ENCODE measurements at places on chromosomes 6 and 20.

DNA sequence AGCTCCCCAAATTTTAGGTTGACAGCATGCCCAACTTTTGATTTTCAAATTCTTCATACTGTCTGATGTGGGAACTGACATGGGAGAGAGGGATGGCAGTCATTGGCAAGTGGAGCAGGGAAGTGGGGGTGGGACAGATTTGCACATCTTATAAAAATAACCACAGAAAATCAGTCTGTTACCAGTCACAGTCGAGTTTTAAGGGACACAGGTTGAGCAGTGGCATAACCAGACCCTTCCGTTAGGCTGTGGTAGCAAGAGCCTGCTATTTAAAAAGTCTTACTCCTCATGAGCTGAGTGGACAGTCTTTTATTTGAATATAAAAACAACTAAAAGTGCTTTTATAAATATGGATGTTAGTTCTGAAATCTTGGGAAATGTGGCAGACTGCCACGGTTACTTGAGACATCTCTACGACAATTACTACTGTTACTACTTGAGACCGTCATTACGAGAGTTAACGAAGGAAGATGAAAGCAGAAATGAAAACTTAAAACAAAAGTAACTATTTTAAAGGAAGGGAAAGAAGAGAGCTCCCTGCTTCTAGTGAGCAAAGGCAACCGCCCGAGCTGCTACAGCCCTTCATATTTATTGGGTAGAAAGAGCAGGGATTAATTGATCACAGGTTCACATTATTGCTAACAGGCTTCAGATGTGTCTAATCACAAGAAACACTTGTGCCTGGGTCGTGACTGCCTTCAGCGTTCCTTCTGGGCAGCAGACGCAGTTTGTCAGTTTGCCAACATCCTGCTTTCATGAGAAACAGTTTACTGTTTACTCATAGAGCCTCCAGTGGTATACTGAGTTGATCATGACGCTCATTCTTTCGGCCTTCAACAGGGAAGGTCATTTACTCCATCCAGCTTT lies 71.3 kb downstream of the EFHC1 start:
- DNase-seq: no peak

GRCh38 chr6:5422321-5422915 lies 161.1 kb downstream of the FARS2 start:
- no peak for DNase-seq

DNA sequence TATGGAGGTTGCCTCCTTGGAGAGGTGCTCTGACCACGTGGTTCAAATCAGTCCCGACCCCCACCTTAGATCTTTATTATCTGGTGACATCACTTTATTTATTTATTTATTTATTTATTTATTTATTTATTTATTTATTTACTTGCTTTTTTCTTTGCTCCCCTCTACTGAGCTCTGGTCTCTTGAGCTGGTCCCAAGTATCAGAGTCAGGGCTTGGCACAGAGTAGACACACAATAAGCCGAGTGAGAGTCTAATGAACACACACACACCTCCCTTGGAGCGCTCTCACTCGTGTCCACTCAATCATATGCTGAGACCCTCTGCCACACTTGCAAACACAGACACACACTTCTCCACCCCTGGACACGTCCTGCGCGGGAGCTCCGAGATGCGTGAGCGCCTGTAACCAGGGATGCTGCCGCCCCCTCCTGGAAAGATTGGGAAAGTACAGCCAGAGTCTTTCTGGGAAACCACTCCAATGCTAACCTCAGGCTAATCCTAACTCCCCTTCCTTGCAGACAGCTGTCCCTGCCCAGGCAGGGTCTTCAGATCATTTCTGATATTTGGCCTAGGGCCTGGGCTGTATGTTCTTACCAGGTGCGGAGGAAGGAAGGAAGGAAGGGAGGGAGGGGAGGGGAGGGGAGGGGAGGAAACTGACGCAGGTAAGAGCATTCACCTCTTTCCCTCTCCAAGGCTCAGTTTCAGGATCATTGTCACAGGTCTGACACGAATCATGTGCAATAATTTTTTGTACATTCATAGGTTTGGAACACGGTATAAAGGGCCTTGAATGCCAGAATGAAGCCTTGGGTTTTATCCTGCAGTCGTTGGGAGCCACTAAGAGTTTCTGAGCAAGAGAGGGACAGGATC lies 70.9 kb downstream of the STK35 start:
- DNase-seq: peak; percentile 66

DNA sequence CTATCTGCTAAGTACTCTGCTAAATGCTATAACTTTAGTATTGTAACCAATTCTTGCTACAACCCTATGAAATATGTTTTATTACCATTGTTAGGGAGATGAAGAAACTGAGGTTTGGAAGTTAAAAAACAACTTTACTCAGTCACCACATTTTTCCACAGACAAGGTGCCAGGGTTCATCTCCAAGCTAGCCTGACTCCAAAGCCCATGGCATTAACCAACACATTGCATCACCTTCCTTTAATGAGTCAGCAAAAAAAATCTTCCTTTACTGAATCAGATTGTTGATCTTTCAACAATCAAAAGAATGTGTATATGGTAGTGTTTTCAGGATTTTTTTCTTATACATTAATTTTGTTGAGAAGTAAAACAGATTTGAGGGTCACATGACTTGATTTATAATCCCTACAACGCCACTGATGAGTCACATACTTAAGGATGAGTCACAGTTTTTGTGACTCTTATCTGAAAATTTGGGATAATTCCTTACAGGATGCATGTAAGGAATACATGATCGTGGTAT lies 41.5 kb downstream of the MAN1A1 start:
- no peak for DNase-seq

- DNase-seq: no peak
These were observed 47.8 kb upstream of the TAGAP start for GRCh38 chr6:159092631-159093030.

DNA sequence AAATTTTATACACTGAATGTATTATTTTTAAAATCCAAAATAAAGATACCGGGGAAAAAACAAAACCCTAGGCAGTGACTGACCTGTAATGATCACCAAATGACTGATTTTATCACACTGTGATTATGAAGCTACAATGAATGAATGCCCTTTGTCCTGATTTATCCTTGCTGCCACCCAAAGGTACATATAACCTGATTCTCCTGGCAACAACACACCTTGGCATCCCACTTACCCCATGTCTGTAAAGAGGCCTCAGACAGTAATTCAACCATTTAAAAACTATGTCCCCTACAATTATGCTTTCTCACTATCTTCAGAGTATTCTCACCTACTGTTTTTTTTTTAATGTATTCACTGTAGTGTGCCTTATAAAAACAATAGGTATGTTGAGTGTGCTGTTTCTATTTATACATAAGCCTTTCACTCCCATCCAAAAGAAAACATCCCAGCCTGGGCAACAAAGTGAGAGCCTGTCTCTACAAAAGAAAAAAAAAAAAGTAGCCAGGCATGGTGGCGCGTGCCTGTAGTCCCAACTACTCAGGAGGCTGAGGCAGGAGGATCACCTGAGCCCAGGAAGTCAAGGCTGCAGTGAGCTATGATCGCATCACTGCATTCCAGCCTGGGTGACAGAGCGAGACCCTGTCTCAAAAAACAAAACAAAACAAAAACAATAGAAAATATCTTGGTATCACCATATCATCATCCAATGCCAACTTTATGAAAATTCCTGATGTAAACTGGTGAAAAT lies 21.7 kb downstream of the B4GALT5 start:
- DNase-seq: no peak

GRCh38 chr6:157758516-157759023 lies 64.5 kb upstream of the SNX9 start:
- DNase-seq: no peak

DNA sequence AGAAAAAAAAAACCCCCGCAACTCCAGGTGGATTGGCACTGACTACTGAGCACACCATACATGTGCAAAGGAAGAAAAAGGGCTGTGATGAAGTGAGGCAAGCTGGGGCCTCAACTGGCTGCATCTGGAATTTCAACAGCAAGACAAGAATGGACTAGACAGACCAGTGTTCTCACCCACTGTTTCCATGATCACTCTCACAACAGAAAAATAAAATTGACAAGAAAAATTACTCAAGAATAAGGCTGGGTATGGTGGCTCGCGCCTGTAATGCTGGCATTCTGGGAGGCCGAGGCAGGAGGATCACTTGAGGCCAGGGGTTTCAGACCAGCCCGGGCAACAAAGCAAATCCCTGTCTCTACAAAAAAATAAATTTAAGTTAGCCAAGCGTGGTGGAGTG lies 18.8 kb downstream of the ZNF217 start:
- DNase-seq: no peak

- peak; percentile 37 for DNase-seq
These were observed 61.6 kb upstream of the MRPS10 start for GRCh38 chr6:42279144-42279781.

GRCh38 chr6:32609391-32609730 lies 19.7 kb upstream of the HLA-DRB1 start:
- no peak for DNase-seq

- no peak for DNase-seq
These were observed at the start of gene PTK7 for GRCh38 chr6:43075670-43076463. TSS of gene PTK7 (plus strand) at chr6:43076314. CDS start at chr6:43076489, 175 bp downstream.

DNA sequence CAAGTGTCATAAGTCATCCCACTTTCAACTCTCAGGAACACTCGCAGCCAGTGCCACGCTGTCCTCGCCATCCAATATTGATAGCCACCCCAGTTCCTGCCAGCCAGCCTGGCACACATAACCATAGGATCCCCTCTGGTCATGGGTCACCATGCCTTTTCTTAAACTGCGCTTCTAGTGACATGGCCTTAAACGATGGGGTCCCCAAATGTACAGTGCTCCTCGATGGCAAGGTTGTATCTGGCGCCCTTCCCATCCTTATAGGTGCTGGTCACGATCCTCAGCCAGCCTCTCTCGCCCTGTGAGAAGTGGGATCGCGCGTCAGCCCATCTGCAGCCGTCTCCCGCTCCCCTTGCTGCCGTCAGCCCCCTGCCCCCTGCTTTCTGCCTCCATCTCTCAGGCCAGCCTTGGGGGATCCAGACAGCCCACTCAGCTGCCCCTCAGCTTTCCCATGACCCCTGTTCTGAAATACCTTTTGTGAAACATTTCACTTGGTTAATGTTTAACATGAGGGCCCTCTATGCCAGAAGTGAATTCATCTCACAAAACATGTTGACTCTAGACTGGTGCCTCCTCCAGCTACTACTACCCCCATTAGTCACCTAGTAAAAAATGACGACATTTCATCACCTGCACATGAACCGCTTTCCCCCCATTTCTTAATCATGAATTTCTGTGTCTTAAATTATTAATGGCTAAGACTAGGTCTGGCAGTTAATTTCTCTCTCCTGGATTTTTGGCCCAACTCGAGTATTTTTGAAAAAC lies 11.4 kb downstream of the CTSZ start:
- DNase-seq: no peak

DNA sequence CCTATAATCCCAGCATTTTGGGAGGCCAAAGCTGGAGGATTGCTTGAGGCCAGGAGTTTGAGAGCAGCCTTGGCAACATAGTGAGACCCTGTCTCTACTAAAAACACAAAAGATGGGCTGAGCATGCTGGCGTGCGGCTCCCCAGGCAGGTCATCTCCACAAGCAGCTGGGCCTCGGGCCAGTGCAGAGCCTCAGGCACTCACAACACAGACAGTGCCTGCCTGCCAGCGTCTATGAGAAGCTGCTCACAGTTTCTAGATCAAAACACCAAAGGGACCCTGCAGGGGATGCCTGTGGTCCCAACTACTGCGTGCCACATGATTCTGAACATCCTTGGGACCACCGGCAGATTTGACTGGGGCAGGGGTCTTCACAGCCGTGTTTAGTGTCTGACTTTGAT lies 59.4 kb downstream of the GINS1 start:
- no peak for DNase-seq

GRCh38 chr20:728256-728944 lies 39.9 kb downstream of the SLC52A3 start:
- DNase-seq: peak; percentile 10

DNA sequence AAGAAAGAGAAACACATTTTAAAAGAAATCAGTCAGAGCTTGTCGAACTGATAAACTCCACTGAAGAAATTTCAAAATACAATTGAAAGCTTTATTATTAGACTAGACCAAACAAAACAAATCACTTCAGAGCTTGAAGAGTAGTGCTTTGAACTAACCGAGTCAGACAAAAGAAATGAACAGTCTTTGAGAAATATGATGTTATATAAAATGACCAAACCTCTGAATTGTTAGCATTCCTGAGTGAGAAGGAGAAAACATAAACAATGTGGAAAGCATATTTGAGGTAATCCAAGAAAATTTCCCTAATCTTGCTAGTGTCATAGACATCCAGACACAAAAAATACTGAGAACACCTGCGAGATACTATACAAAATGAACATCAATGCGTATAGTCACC lies 13.2 kb upstream of the CST4 start:
- no peak for DNase-seq

DNA sequence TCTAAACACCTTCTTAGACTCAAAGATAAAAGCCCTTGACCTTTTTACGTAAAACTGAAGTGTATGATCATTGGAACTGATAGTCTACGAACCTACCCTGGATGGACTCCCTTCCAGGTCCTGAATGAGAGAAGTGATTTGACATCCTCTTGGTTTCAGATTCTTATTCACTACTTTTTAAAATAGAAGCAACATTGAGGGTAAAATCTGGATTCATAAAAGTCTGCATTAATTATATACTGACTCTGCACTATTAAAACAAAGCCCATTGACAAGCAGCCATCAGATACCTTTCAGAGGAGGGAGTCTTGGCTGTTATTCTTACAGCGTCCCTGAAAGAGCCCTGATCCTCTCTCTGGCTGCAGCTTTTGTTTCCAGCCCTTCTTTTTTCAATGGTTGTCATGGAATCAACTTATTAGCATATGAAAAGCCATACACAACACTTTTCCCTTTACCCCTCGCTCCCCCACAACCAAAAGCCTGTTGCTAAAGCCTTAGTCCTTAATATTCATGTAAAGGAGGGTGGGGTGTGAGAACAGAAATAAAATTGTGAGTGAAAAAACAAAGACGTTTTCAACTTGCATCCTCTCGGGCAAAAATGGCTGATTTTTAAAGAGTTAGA lies 270.0 kb upstream of the MARCKS start:
- DNase-seq: no peak

- no peak for DNase-seq
These were observed 89.1 kb upstream of the PHACTR3 start for GRCh38 chr20:59515013-59515905.

GRCh38 chr6:119350202-119350951 lies 816 bp upstream of the MAN1A1 start:
- peak; percentile 44 for DNase-seq

DNA sequence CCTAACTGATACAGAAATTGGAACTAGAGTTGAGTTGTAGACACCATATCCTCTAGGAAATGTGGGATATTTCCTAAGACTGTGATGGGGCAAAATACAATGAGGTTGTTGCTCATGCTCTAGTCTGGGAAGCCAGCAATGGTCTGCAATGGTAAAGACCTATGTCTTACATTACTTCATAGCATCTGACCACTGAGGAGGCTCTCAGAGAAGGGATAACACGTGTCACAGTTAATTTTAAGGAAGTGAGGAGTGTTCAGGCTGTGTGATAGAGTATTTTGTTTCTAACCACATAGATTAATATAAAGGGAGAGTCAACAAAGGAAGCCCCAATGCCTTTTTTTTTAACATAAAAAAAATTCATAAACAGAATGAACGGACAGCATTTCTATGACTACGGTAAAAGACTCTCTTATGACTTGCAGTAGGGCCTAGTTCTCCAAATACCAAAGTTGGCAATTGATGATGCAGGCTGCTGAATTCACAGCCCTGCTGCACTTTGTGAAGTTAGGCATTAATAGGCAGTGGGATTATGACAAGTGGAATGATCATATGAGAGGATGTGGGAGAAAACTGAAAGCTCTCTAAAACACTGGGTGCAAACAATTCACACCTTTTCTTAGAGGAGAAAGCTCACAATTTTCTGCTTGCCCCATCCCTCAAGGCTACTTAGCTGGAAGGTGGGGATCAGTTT lies 13.7 kb downstream of the KCNS1 start:
- no peak for DNase-seq
